ENCODE measurements at places on chromosomes 12 and 14.

DNA sequence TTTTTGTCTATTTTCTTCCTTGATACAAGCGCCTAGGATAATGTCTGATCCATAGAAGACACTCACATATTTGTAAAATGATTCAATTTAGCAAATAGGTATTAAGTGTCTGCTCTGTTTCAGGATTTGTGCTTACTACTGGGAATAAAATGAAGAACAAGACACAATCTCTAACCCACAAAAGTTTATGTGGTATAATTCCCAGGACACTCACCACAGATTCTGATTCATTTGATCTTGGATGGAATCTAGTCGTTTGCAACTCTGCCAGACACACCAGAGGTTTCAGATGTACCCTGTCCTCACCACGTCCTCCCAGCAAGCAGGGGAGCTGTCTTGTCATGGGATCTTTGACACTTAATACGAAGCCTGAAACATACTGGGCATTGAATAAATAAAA lies 208.3 kb downstream of the LRIG3 start:
- peak; percentile 46 for DNase-seq

DNA sequence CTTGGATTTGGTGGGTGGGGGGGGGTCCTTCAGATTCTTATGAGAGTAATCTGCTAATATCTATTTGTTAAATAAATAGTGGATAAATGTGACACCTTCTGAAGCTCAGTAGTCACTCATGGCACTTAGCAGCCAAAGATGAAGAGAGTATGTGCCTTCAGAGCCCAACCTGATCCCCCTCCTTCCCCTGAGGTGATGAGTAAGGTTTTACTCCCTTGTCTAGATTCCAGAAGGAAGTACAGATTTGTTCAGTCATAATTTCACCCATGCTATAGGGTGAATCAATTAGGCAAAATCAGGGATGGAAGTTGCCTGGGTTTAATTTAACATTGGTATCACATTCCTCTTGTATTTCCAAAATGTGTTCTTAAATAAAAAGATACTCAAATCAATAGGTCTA lies 340.3 kb upstream of the ATP2B1 start:
- no peak for DNase-seq

DNA sequence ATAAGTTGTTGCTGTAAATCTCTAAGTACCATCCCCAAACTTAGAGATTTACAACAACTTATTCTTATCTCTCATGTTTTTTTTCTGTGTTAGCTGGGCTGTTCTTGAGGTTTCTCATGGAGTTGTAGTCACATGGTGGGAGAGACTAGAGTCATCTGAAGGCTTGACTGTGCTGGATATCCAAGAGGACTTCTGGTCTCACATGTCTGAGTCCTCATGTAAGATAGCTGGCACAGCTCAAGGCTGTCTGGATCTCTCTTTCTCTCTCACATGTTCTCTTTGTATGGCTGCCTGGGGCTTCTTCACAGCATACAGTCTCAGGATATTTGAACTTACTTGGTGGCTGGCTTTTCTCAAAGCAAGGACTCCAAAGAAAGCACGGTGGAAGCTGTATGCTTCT lies 63.8 kb downstream of the DACT1 start:
- no peak for DNase-seq

GRCh38 chr12:51901121-51901817 lies 6.0 kb upstream of the ACVRL1 start:
- DNase-seq, result no peak

GRCh38 chr12:58408516-58408915 lies 467.1 kb downstream of the ATP23 start:
- peak; percentile 15 for DNase-seq

DNA sequence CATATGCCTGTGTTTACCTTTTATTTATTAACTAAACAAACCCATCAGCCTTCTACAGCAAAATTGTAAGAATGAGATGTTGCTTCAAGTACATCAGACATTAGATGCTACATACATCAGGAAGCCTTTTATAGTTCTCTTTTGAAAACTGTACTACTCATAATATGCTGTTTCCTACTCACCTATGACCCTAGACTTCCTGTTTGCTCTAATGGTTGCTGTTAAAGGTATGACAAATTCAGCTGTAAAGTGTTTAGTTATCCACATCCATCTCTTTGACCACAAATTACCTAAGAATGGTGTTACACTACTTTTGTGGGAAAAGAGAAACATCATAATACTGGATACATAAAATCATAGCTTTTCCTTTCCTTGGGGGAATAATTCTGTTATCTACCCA lies 220.0 kb downstream of the RAD51B start:
- DNase-seq, result peak; percentile 28

DNA sequence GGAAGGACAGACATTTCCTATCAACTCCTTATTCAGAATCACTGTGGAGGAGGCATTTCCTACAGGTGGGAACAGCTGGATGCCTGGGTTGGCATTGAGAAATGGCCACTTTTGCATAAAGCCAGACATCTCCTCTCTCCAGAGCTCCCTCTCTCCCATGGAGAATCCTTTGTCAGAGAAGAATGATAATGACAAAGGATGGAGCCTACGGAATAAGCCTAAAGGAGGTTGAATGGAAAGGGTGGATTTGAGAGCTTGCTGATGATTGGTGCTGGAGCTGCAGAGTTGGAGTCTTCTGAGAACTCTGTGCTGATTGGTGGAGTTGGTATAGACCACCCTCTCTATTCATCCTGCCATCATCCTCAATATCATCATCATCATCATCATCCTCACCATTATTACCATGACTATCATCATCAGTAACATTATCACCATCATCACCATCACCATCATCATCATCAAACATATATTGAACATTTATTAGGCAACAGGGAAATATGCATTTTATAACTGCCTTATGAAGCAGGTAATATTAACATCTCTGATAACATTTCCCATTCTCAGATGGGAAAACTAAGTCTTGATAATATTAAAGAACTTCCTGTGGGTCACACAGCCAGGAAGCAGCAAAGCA lies 89.2 kb upstream of the HSPB8 start:
- no peak for DNase-seq

DNA sequence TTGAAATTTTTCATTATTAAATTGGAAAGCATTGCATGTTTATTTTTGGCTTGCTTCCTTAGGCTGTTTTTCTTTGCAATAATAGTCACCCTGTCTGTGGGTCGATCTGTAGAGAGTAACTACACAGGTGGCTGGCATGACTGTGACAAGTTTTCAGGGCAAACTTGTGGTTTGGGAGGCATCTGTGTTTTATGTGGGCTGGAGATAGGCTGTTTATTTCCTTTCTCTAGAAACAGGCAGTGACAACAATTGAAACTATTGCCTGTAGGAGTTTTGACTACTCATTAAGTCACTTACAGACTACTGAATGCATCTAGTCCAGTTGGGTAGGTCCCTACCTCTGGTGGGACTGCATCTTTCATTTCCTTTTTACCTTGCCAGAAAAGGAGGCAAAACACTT lies 155.6 kb downstream of the DYRK2 start:
- no peak for DNase-seq

DNA sequence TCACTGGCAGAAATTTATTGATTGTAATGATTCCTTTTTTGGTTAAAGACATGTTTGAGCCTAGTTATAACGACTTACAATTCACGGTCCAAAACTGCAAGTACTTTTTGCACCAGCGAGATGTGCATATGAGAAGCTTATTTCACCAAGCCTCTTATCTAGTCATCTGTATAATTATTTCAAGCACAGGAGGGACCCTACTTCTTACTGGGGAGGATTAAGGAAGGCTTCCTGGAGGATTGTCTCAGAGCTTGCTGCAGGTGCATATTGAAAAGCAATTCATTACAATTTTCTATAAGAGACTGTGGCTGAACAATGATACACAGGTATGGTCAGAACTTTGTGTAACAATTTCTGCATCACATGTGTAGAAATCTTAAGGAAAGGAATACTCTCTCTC lies 152.9 kb downstream of the CAND1 start:
- DNase-seq, result no peak

- DNase-seq, result no peak
Measured at GRCh38 chr14:84857571-84857970, 672.4 kb upstream of the FLRT2 start.

- no peak for DNase-seq
Measured at GRCh38 chr12:50123203-50123602, 11.2 kb downstream of the COX14 start.

- no peak for DNase-seq
Measured at GRCh38 chr12:22536971-22537544, 7.3 kb downstream of the C2CD5 start.

- no peak for DNase-seq
Measured at GRCh38 chr14:31484754-31485153, 3.1 kb downstream of the GPR33 start.

DNA sequence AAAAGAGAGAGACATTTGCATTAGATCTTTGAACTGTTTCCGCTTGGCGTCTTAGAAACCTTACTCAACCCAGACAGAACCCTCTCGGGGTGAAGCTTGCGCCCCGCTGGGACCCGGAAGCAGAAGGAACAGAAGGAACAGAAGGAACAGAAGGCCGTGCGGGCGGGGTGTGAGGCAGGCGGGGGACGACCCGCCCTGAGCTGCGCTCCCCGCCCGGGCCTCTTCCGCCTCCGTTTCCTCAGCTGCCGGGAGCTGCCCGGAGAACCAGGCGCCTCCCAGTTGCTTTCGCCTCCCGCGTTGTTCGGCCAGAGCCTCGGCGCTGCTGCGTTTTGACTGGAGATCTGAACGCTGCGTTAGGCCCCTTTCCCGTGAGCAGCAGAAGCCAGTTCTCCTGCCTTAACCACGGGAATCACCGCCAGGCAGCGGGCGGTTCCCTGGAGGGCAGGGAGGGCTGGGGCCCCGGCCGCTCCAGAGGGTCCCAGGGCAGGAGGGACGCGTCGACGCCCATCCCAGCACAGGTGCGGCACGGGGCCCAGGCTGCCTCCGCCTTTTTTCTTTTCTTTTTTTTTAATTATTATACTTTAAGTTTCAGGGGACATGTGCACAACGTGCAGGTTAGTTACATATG lies 19.3 kb upstream of the MMP17 start:
- DNase-seq, result peak; percentile 21

DNA sequence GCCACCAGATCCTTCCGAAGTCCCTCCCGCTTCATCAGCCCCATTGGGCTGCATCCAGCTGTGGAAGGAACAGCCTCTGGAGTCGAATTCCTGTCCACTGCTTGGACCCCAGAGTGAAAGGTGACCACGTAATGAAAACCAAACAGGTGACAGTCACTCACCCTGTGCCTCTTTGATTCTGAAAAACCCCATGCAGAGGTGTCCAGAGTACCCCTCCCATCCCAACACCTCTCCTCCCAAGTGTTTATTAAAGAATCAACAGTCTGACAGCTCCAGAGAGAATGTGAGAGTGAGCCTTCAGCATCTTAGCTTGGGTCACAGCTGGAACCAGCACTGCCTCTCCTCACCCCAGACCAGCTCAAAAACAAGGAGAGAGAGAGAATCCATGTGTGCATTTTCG lies 178.6 kb upstream of the NOS1 start:
- DNase-seq, result no peak

DNA sequence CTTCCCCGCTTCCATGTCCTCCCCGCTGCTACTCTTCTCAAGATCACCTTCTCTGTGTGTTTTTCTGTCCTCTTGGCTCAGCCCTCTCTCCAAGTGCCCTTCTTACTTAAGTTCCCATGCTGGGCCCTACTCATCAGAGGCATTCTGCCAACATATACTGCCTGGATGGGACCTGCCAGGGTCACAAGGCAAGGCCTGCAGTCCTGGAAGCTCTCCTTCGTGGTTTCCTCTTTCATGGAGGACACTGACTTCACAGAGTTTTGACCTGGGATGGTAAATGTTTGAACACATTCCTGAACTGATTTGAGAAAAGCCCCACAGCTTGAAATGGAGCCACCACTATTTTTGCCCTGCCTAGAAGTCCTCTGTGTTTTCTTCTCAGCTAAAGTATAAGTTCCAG lies 140.9 kb downstream of the TMEM30B start:
- DNase-seq, result peak; percentile 51

DNA sequence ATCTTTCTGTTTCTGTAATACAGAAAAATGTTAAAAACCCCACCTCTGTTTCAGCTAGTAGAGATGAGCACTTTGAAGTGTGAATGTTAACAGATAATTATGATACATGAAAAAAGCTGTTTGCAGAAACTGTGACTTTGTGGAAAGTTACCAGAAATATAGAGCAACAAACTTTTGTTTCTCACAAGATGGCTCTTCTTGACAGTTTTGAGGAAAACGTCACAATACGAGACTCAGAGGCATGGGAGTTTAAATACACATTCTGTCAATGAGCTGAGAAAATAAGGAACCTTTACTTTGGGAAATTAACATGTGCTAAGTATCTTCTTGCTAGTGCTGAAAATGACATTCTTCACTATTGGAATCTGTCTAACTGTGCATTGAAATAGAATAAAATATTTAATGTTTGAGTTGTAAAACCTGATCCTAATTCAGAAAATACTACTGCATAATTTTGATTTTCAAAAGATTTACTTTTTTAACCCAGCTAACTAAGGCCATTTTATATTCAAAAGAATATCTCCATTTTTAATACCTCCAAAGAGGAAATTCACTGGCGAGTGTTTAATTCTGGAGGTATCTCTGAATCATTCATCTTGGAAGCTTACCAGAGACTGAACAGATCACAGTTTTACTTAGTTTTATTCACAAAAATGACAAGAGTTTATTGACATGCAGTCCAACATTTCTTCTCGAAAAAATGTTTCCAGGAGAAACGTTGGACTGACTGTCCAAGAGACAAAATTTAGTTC lies 308.9 kb upstream of the LRFN5 start:
- peak; percentile 12 for DNase-seq

- DNase-seq, result peak; percentile 82
Measured at GRCh38 chr14:67428501-67429031, 16.6 kb upstream of the PLEK2 start.

DNA sequence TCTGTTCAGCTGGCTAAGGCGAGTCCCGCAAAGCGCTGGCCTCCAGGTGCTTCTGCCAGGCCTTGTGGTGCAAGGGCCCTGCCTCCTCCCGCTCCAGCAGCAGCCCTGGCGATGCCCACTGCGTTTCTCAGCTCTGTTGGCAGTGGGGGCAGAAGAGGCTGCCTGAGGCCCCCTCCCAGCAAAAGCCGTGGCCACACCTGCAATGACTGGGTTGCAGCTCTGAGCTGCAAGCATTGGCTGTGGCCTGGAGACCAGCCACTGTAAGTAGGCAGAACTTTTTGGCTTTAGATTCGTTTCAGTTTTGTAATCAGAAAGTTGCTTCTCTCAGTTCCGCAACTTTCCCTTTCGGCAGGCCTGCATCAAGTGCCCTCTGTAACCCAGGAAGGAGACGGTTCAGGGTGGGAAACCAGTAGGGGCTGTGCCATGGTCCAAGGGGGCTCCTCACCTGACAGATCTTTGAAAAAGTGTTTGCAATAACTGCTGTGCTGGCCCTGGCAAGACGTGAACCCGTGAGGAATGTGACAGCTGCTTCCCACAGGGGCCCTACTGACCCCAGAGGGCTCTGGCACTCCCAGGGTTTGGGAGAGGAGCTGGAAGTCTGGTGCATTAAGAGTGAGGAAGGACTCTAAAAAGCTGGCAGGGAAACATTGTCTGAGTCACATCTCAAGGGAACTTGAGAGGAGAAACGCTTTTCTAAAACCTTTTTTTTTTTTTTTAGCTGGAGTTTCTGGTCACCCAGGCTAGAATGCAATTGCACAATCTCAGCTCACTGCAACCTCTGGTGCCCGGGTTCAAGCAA lies 54.5 kb upstream of the MAX start:
- DNase-seq, result peak; percentile 93

- peak; percentile 73 for DNase-seq
Measured at GRCh38 chr14:104687601-104688504, 1.6 kb upstream of the INF2 start.

All from fibroblast of lung (primary cell).